Progenitor cell of endocrine pancreas (in vitro differentiated cells): ENCODE measurements at places on chromosomes 3 and 15.

- DNase-seq: no peak
Measured at GRCh38 chr3:177061369-177061768, 135.9 kb downstream of the TBL1XR1 start.

DNA sequence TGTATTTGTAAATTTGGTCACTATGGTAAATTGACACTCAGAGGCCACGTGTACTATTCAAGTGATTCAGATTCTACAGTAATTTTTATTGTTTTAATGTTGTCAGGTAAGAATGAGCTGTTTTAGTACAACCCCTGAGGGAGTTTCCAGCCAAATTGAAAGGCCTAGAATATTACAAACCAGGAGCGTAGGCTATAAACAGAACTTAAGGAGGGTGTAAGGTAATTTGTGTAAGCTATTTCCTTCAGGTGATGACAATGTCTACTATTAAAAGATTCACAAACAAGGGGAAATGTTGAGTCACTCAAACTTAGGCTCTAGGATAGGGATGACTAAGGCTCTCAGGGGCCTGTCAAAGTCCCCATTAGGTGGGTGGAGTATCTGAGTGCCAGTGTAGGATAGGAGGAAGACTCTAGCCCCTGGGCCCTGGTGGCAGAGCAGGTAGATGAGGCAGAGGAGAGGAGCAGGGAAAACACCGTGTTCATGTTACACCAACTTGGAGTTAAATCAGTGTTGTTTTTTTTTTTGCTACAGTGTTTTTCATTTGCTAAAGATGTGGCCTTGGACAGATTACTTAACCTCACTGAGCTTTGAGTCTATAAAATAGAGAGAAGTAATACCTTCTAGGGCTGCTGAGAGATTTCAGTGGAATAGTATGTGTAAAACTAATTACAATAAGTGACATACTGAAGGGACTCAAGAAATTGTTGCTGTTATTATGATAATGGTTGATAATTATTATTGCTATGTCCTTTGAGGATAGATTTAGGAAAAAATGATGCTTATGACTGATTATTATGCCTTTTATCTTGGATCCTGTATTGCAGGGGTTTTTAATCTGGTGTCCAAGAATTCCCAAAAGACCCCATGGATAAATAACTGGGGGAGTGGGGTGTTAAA is 10.3 kb downstream of the TM4SF1 start:
- no peak for DNase-seq

DNA sequence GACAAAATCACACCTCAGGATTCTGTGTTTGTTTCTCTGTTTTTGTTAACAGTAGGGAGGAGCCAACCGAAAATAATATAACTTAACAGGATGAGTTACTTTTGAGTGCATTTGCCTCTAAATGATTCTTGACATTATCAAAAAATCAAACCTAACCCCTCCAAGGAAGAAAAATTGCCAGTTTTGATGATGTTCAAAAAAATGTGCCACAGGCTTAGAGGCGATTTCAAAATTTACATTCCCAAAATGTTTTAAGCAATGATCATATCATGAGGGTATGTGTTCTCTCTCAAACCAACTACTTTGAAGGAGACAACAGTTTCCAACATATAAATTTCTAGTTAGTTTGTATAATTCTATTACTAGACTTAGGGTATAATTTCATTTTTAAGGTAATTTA is 6.7 kb downstream of the VGLL3 start:
- no peak for DNase-seq

- DNase-seq: no peak
Measured at GRCh38 chr3:152842413-152842812, 7.5 kb downstream of the P2RY1 start.

DNA sequence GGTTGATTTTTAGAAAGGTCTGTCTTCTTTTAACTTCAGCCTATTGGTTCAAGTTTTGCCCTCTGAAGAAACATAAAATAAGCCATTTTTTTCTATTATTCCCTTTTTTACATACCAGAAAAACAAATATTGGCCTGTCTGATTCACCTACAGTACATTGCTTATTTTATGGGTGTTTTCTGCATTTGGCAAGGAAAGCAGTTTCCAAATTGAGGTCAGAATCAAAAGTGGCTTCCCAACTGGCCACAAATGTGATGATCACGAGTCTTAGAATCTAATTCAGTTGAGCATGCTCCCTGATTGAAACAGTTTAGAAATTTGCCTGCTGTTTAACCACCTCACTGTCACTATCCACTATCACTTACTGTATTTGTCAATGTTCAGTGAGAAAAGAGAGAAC is 106.9 kb upstream of the CHMP2B start:
- no peak for DNase-seq

GRCh38 chr3:193814166-193814892 is 221.3 kb downstream of the OPA1 start:
- DNase-seq: no peak

DNA sequence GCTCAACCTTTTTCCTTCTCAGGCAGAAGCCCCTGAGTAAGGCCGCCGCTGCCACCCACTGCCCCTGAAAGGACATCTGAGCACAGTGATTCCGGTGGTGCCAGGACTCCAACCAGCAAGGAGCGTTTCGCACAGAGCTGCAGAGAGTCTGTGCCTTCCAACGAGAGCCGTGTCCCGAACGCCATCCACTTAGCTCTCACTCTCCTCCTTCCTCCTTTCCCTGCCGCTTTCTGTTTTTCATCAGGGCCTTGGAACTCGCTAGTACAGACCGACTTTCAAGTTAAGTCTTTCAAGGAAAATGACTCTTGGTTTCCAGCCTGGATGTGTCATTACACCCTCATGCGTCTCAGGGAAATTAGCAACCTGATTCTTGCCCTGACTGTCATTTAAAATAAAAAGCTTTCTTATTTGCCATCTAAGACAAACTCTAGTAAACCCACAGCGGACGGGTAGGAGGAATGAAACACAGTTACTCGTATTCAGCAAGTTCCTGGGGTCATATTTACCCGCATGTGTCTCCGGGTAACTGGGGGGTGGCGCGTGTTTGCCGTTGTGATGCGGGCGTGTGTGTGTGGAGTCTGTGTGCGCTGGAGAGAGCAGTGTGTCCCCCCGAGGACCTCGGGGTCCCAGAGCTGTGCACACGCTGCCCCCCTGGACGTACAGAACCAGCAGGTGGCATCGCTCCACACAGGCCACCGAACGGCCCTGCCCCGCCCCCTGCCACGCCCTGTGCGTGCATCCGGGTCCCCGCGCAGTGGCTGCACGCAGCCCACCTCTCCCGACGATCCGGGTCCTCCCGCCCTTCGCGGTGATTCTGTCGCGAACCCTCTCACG is 30.4 kb upstream of the ALDH1A3 start:
- peak; percentile 23 for DNase-seq

GRCh38 chr3:128971421-128972100 is 22.3 kb downstream of the CFAP92 start:
- DNase-seq: no peak

- DNase-seq: no peak
Measured at GRCh38 chr15:44788748-44789147, 52.4 kb downstream of the TRIM69 start.

DNA sequence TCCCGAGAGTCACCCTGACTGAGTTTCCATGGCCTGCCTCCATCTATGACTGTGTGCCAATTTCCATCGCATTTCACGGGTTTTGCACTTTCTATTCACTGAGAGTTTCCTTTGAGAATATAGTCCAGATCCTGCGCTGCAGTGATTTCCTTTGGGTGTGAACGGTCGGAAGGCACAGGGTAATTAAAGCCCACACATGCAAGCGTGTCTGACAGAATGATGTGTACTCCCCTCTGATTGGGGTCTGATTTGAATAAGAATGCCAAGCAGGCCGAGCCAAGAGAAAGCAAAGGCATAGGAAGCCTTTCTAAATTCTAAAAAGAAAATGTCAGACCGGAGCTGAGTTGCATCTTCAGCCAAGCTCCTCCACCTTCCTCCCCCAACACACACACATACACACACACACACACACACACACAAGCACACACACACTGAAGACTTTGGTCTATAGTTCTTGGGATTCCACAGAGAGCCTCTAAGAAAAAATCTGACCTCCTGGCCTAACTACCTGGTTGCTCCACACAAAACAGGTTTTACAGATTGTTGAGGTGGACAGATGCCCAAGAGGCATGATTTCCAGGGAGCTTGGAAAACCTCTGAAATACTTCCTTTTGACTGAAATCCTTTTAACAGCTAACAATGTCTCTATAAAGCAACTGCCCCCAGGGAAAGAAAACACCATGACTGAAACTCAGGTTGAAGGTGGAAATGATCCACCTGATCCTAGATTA is 59.7 kb upstream of the LRRN1 start:
- no peak for DNase-seq

DNA sequence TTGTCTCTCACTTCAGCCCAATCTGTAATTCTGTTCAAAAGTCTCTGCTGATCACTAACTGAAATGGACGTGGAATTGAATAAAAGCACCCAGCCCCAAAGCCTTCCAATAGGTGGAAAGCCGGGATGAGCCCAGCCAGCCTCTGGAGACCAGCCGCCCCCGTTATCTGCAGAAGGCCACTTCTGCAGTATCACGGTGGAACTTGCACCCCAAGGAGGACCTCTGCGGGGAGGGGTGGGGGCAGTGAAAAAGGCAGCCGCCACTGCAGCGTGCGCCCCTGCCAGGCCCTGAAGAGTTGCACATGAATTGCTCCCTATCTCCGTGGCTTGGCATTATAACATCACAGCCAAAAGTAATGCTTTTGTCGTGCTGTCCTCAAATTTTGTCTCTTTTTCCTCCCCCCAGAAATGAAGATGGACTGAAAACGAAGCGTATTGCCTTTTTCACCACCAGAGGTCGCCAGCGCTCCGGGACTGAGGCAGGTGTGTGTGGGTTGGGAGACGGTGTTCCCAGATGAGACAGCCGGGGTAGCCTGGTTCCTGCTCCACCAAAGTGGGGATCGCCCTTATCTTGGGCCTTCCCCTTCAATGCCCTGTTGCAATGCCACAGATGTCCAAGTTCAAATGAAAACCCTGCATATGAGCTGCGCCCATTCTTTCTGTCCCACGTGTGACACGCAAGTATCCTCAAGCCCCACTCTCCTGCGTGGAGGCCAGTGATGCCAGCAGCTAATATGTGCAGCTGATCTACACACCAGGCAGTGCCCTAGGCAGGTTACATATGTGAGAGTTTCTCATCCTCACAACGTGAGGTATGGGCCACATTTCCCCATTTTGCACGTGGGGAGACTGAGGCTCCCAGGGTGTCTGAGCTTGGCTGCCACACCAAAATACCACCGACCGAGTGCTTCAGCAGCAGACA is 96.0 kb downstream of the LRRK1 start:
- peak; percentile 69 for DNase-seq

- DNase-seq: no peak
Measured at GRCh38 chr3:139355476-139355875, 11.7 kb downstream of the MRPS22 start.

DNA sequence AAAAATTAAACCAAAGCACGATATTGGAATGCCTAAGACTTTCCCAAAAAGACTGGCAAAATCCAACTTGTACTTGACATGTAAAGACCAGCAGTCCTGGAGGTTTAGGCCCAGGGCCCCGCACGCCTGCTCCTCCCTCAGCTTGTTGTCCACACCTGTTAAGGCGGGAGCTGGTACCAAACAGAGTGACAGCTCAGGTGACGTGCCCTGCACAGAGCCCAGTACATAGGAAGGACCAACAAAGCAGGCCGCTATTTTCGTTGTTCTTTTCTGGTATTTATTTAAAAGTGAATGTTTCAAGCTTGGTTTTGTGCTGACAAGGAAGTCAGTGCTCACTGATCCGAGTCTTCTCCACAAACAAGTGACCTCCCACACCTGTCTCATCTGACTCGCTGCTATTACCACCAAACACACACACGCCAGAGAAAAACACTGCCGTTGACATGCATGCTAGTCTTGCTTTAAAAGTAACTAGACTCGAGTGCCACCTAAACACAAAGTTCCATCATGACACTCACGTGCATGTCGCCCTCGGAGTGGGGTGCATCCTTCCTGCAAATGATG is 50.2 kb downstream of the HERC2 start:
- no peak for DNase-seq

DNA sequence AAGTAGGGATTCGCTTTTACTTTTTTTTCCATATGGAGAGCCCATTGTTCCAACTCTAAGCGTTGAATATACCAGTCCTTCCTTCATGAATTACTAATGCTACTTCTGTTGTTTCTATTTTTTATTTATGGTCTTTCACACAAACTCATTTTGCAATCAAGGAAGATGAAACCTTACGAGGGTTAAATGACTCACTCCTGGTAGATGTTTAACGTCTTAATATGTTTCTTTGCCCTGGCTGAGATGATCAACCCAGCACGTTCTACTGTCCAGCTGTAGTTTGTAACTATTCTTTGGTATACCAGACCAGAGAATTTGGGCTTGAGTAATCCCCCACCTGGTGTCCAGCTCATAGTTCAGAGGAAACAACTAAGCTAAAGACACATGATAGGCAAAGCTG is 23.1 kb downstream of the CDCP1 start:
- no peak for DNase-seq

- DNase-seq: no peak
Measured at GRCh38 chr3:112350018-112350810, 17.3 kb downstream of the CD200 start.

DNA sequence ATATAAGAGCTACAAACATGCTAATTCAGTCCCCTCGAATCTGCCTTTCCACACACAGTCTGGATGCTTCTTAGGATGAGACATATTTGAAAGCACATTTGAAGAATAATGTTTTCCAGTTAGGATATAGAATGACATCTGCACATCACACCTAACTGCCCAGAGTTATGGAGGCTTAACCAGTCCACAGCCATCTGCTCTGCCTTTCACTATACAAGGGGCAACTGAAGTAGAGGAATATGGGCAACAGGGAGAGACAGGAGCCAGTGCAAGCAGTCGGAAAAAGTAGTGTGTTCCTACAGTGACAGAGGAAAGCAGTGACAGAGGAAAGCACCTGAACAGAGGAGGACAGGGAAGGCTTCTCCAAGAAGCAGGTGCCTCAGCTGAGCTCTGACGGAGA is 79.0 kb upstream of the CLDN18 start:
- no peak for DNase-seq

DNA sequence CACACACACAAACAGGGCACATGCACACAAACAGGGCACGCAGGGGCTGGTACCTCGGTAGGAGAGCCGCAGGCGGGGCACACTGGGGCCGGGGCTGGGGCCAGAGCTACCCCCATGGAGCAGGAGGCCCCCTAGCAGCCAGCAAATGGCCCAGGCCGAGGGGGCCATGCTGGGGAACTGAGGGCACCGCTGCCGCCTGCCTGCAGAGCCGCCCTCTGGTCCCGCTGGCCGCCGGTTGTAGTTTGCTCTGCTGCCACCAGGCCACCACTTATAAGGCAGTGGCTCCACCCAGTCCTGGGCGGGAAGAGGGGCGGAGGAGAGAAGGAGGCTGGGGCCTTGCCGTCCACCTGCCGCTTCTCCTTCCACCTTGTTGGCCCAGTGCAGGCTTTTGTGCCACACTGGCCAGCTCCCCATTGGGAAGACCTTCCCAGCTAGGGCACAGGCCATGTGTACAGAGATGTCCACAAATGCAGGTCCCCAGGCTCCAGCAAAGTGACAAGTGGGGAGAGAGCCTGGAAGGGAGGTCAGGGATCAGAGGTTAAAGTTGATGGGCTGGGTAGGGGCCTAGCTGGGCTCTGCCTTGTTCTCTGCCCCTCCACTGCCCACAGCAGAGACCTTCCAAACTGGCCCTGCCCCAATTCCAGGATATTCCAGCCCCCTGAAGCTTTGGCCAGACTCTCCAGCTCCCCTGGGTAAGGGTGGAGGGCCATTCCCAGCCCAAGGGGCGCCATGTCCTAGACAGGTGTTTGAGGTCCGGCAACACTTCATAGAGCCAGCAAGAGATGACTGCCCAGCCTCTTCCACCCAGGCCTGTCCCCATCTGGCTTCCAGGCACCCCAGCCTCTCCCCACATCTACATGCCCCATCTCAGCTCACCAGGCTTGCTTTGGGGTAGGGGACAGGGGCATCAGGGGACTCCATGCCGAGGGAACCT is at the start of gene SEMA3G:
SEMA3G (minus strand) TSS at position 244 of the 934 bp plus-strand sequence; CDS start at position 168, 76 bp downstream.
- peak; percentile 54 for DNase-seq

- DNase-seq: no peak
Measured at GRCh38 chr15:43489191-43489590, 3.8 kb downstream of the TP53BP1 start.
